ENCODE measurements at places on chromosomes 3 and 15. TPM values are rescaled to one million over a fixed set of nuclear protein-coding genes. Genes with fewer than 3 reads are reported as not detected.

MST1 gene
- 11.0 TPM for total RNA-seq

TRAT1 gene
- total RNA-seq = 0.66 TPM

CD86 gene
- total RNA-seq = 61.4 TPM

LNP1 gene
- total RNA-seq = 2.8 TPM

TMIE gene
- total RNA-seq = 0.88 TPM

IGSF10 gene
- 13.1 TPM for total RNA-seq

GABRR3 gene
- not detected for total RNA-seq

EOGT gene
- total RNA-seq = 57.5 TPM

CCR5 gene
- 0.88 TPM for total RNA-seq

CHP1 gene
- 607 TPM for total RNA-seq

ZIC1 gene
- total RNA-seq = 24.5 TPM

LRRC2 gene
- total RNA-seq = 3.7 TPM

BHLHE40 gene
- total RNA-seq = 29.0 TPM

GOLGA8G gene
- total RNA-seq = not detected

NLGN1 gene
- 7.3 TPM for total RNA-seq

ALPK3 gene
- 3.3 TPM for total RNA-seq

MTHFS gene
- total RNA-seq = 41.0 TPM

FXR1 gene
- total RNA-seq = 120 TPM

PLXND1 gene
- total RNA-seq = 351 TPM

IL17RE gene
- 27.9 TPM for total RNA-seq

GCNT3 gene
- not detected for total RNA-seq

ZXDC gene
- 24.0 TPM for total RNA-seq

PAQR5 gene
- total RNA-seq = 1.8 TPM

CMTM8 gene
- 5.1 TPM for total RNA-seq
